Brain (organoid and tissue), 16 donors: ENCODE measurements at places on chromosomes 4 and X. TPM values are rescaled to one million over a fixed set of nuclear protein-coding genes. Genes with fewer than 3 reads are reported as not detected.

- no peak for DNase-seq
Measured at GRCh38 chr4:168259096-168259495, 59.5 kb downstream of the DDX60 start.

DNA sequence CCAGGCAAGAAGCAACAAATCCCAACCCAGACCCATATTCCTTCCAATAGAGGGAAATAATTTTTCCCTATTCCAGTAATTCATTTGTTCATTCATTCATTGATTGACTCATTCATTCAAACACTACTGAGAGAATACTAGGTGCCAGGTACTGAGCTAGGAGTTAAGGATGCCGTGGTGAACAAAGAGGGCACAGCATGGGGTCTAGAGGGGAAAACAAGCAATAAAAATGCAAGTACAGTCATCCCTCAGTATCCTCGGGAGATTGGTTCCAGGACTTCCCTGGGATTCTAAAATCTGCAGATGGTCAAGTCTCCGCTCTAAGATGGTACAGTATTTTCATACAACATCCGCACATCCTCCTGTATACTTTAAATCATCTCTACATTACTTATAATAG, 18.7 kb downstream of the RASGEF1B start:
- no peak for DNase-seq

- DNase-seq, result no peak
Measured at GRCh38 chrX:20252381-20253231, 14.1 kb downstream of the RPS6KA3 start.

- DNase-seq, result no peak
Measured at GRCh38 chr4:168741281-168742173, 244.7 kb downstream of the PALLD start.

The PAGE4 gene
- not detected for polyA plus RNA-seq

The PTTG2 gene
- 5.6 TPM for polyA plus RNA-seq

The SULT1B1 gene
- 0.27 TPM for polyA plus RNA-seq

The ADH1A gene
- polyA plus RNA-seq, result not detected
